HS-27A (cell line): ENCODE measurements at places on chromosomes 7 and 10.

DNA sequence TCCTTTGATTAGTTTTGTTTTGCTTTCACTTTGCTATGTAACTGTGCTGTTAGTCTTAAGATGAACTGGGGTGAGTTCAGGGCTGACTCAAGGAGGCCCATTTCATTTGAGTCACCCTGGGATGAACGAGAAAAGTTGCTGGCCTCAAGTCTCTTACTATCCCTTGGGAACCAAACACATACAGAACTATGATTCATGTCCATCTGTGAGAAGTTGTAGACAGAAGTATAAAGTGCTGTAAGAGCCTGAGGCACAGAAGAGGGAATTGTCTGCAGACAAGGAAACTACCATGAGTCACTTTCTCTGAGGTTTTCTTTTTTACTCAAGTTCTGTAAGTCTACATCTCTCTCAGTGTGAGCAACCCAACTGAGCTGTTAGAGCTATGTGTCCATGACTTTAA lies 179.8 kb upstream of the CSTF2T start:
- peak; percentile 34 for DNase-seq

GRCh38 chr10:69751214-69751613 lies 50.5 kb upstream of the COL13A1 start:
- no peak for DNase-seq

- no peak for DNase-seq
These were observed 315.3 kb downstream of the HPSE2 start for GRCh38 chr10:98920360-98920759.

DNA sequence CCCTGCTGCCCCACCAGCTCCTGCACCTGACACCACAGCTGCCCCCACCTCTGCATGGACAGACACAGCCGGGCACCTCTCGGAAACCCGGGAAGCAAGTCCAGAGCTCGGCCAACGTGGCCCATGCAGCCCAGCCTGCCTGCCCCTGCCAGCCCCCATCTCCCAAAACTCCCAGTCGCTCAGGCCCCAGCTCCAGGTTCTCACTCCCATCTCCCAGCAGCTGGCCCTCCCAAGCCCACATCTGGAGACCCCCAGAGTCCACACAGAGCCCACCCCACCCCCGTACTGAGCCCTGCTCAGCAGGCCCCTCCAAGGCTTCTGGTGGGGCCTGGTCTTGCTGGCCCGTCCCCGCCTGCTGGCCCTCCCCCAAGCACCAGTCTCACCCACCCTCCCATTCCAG lies 32.2 kb upstream of the UTF1 start:
- DNase-seq, result no peak

- DNase-seq, result no peak
These were observed 17.8 kb upstream of the CLDN4 start for GRCh38 chr7:73812996-73813395.

DNA sequence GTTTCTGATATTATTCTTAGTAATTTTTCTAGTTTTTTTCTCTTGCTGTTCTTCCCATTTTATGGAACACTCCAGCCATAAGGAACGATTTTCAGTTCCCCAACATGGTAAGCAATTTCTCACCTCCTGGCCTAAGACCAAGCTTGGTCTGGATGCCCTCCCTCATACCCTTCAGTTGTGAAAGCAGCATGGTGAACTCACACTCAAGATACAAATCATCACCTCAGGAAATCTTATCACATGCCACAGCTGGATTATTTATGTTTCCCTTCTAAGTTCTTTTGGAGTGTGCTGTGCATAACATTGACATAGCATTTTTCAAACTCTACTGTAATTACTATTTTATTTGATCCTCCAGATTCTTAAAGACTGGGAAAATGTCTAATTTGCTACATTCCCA lies 216.6 kb downstream of the AGMO start:
- no peak for DNase-seq

- DNase-seq, result no peak
These were observed 299.0 kb upstream of the FZD1 start for GRCh38 chr7:90965211-90965610.

DNA sequence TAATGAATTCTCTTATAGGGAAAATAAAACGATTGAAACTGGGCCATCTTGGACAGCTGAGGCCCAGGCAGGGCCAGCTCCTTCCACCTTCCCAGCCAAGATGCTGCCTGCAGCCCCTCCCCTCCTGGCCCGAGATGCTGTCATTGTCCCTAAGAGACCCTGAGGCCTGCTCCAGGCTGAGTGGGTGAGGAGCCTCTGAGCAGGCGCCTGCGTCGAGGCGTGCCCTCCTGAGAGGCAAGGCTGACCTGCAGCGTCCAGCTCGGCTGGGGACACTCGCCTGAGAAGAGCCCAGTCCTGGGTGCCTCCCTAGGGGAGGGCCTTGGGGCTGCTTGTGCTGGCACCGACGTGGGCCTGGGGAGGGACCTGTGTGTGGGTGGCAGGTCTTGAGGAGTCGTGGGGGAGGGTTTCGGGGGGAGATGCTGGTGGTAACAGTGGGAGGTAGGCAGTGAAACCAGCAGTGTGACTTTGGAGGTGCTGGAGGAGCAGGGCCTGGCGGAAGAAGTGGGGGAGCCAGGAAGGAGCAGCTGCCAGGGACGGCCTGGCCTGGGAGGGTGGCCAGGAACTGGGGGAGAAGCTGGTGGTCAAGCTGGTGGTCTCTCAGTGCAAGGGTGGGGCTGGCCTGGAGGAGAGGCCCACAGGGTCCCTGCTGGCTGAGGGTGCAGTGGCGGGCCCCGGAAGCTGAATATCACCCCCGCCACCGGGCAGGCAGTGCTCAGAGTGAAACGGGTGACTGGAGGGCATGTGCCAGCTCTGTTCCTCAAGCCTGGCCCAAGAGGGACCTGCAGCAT lies 7.9 kb downstream of the GPR146 start:
- no peak for DNase-seq

GRCh38 chr10:15370212-15370855 lies 755 bp downstream of the FAM171A1 start:
- no peak for DNase-seq
